Bone marrow (tissue), 2 donors: ENCODE measurements at places on chromosomes 12 and 14.

DNA sequence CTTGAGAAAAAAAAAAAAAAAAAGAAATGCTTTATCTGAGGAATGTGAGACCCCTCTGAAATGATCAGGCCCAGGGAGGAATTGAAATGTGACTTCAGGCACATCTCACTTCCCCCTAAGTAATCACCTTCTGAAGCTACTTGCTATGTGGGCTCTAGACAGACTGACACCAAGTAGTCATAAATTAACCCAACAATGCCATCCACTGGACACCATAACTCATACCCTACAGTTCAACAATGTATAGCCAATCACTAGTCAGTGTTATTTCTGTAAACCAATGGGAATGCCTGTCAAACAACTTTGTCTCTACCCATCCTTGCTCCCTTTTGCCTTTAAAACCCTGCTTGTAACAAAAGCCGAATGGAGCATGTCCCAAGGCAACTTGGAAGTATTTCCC lies 182.7 kb upstream of the TMPO start:
- DNase-seq, result no peak

GRCh38 chr12:132955094-132956010 lies 754 bp downstream of the ZNF605 start:
- no peak for DNase-seq

GRCh38 chr12:124581307-124582107 lies 14.1 kb upstream of the NCOR2 start:
- DNase-seq, result no peak

DNA sequence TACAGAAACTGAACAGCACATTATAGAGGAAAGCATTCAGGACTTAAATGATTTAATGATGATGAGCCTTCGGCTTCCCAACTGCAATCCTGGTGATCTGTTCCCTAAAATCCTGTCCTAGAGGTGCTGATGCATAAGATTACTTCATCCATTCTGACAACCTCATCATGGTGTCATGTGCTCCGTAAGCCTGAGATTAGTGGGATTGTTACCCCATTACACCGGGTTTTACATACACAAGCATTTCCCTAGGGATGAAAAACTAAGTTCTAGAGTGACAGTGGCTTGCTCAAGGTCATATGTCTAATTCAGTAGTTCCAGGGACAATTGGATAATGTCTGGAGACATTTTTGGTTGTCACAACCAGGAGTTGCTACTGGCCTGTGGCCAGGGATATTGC lies 2.5 kb upstream of the RNASE13 start:
- no peak for DNase-seq

DNA sequence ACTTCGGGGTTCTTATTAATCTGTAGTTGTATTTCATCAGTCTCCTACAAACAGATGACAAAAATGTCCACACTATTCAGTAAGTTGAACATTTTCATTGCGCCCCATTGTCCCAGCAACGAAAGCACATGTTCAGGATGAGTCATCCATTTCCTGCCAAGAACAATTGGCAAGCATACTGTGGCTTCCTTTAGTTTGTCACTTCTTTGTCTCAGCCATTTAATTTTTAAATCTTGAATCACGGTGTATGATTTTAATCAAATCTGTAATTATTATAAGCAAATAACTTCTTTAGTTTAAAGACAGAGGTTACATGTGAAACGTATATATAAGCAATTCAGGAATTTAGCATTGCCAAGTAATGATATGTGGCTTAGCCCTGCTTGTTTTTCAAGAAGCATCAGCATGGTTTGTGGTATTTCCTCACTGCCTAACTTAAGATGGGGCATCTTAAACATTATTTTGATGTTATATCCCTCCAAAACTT lies 211.3 kb upstream of the KRR1 start:
- DNase-seq, result peak; percentile 41

DNA sequence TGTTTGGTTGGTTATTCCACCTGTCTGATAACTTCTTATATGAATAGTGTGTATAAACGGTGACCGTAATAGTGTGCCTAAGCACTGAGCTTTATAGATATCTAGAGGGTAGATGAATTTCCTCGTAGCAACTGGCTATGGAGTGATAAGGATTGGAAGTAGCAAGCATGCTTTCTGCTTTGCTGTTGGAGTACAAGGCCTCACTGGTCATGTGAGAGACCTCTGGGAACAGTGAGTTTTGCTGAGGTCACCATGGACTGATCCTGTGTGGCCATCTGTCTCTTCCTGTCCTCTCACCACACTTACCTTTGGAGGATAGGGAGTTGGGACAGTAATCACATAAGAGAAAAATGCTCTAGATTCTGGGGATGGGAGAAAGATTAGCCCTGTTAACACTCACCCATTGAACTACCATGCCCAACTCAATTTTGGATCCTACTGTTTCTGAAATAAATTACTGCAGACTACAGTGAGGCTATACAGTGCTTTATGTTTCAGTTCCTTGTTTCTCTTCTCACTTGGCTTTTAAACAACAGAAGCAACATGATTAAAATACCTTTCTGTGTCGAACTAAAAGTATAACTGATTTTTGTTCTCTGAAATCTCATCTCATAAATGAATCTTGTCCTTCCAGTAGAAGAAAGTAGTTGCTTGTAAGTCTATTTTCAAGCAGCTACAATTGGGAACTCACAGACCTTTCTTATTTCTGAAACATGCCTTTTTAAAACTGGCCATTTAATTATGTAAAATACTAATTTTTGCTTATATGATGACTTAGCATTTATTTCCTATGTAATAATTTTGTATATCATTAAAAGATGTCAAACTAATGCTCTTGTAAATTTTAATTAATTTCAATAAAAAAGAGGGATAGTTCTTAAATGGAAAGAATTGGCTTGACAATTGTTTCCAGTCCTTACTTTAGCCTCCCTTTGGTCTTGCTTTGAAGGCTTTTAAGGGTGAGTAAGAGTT lies 8.3 kb downstream of the TMX1 start:
- DNase-seq, result no peak
